ENCODE measurements at places on chromosomes 12 and 14.

DNA sequence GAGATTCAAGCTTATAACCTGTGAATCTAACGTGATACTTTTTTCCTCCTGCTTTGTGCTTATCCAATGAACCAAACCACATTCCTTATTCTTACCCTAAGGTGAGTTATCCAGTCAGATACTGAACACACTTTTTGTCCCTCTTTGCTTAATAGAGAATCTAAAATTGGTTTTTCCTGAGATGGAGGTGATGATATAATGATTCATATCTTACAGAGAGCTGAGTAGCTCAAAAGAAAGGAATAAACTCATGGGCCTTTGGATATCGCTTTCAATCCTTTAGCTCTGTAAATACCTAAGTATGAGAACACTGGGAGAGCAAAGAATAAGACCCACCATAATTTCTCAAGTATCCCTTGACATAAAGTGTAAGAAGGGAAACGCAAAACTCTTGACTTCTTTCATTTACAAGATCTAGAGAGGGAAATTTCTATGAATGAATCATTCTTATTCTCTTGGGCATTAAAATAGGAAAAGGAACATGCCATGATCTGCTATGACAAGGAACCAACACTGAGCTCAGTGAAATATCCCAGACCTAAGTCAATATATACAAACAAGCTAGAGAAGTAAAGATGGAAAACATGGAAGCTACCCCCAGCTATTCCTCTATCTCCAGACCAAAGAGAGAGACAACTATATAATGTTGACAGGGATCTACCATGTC is 81.8 kb upstream of the STAC3 start:
- DNase-seq: no peak

- no peak for DNase-seq
Observed at GRCh38 chr12:27336282-27336653, 3.6 kb downstream of the BMAL2 start.

DNA sequence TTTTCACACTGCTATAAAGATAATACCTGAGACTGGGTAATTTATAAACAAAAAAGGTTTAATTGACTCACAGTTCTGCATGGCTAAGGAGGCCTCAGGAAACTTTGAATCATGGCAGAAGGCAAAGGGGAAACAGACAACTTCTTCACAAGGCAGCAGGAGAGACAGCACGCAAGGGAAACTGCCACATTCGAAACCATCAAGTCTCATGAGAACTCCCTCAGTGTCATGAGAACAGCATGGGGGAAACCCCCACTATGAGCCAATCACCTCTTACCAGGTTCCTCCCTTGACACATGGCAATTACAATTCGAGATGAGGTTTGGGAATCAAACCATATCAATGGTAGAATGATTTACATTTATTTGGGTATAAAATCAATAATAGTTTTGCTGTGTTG is 558.5 kb downstream of the TMTC2 start:
- DNase-seq: no peak

GRCh38 chr14:32230181-32230580 is 27.1 kb upstream of the RNU6-8 start:
- no peak for DNase-seq

GRCh38 chr12:55822228-55822627 is 4.4 kb downstream of the ORMDL2 start:
- DNase-seq: no peak

Measured in nucleus accumbens (tissue), 56 donors.